ENCODE measurements at places on chromosomes 2 and 18. TPM values are rescaled to one million over a fixed set of nuclear protein-coding genes. Genes with fewer than 3 reads are reported as not detected.

The KCNS3 gene
- total RNA-seq, result 13.9 TPM

The RNF125 gene
- 8.4 TPM for total RNA-seq

DNA sequence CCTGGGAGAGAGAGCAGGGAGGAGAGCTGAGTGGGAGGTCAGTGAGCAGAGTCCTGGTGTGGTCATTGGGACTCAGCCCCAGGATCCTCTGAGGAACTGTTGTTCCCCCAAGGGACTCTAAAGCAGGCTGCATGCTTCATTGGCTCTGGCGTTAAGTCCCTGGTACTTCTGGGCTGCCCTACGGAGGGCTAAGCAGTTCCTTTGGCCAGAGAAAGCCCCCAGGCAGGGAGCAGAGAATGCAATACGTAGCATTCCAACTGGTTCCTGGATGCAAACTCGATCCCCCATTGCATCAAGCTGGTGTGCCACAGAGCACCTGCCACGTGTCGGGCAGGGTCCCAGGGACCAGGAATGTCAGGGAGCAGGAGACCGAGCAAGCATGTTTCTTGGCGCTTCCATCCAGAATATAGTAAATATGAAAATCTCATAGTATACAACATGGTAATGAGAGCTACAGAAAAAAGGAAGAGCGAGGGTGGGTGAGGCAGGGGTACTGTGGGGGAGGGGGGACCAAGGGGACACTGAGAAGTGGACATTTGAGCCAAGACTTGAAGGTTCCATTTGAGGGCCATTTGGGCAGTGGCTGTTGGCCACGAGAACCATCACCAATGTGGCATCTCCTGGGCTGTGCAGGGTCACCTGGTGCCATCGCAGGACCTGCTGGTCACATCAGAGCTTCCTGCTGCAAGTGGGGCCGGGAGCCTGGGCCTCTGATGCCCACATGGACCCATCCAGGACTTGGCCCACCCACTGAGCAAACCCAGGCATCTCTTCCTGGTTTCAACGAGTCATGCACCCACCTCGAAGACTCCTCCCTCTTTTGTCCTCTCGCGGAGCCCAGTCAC lies 160.4 kb downstream of the ASB1 start:
- no peak for DNase-seq

DNA sequence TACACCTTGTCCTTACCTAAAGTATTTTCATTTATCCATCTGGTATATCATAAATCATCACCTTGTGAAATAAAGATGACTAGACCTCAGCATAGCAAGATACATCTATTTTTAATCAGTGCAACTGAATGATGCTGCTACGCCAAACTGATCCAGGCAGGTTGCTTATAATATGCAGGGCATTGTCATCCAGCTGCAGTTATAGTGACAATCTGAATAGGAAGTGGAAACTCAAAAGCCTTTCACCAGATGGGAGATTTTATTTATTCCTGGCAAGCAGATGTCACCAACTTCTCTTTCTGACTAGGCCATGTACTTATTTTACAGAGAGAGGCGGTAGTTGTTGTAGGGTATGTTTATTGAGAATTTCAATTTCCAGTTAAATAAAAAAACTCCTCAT lies 747.3 kb downstream of the ADCYAP1 start:
- no peak for DNase-seq

GRCh38 chr2:200378652-200379290 lies 72.3 kb downstream of the SPATS2L start:
- no peak for DNase-seq

- no peak for DNase-seq
Observed at GRCh38 chr2:120747281-120747680, 11.6 kb downstream of the GLI2 start.

The CRACDL gene
- total RNA-seq, result 5.7 TPM

The SERPINB3 gene
- total RNA-seq, result not detected

The IFIH1 gene
- total RNA-seq, result 7.5 TPM

DNA sequence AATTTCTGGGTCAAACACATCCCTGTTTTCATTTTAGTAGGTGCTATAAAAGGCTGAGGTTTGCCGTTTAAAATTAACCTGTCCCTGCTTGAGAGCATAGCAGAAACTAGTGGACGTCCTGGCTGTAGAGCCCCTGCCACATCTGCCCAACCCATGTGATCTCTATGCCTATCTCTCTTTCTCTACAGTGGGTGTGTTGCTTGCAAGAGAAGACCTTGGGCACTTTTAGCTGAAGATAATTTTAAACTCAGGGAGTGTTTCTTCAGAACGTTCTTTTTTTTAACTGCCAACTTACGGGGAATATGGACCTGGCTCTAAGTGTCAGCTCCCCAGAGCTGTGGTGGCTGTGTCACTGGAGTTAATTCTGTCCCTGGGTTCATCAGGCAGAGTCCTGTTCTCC lies 100.6 kb downstream of the NRP2 start:
- no peak for DNase-seq

DNA sequence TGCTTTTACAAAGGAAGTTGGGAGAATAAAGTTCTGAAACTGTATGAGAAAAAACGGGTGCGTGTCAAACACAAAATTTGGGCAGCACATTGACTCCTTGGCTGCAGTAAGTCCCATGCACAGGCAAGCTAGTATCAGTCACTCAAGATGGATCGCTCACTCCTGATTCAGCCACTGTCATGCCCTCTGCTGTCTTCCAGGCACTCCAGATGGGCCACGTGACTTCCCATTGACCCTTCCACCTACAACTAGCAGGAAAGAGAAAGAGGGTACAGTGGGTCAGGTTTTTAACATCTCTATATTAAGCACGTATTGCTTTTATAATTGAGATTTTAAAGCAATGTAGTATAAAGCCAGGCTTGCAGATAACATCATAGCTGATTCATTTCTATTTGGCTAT lies 8.6 kb downstream of the ARHGEF33 start:
- DNase-seq, result no peak

DNA sequence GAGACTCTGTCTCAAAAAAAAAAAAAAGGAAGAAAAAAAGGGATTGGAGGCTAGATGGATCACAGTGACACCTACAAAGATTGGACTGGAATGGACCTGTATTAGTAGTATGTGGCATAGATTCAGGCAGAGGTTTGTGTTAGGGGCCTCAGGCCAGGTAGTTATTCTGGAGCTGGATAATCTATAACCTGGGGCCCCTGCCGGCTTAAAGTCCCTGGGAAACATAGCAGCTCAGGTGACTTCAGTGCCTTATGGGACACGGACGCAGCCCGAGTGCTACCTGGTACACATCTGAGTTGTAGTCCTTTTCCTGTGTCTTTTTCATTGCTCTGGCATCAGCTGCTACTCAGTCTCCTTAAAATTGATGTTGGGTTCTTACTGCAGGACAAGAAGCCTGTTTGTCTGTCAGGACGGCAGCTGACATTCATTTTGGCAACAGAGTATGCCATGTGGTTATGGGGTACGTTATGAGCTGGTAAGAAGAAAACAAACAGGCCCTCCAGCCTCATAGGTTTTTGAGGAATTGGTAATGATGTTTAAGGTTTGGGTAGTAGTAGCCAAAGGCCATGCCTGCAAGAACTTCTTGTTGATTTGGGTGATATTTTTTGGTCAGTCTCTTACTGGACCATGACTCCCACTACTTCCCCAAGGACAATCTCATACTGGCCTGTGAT lies 27.8 kb downstream of the AGFG1 start:
- DNase-seq, result no peak

DNA sequence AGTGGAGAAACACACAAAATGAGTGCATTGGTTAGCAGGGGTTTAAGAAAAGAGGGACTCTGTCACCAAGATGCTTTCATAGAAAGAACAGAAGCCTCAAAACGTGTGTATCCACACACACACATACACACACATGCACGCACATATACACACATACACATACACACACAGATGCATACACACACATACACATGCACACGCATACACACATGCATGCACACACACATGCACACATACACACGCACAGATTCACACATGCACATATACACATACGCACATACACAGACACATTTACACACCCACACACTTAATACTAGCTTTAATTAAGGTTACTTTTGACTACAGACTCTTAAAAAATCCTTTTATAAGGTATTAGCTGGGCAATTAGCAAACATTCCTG lies 84.6 kb upstream of the TPO start:
- no peak for DNase-seq

DNA sequence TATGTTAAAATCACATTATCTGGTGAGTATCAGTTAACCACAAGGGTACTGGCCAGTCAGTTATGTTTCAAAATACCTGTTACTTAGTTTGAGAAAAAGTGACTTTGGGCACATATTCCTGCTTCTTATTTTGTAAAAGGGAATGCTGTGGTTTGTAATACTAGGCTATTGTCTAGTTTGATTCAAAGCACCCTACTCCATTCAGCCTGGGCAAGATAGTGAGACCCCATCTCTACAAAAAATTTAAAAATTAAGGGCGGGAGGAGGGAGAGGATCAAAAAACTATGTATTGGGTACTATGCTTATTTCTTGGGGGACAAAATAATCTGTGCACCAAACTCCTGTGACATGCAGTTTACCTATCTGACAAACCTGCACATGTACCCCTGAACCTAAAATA lies 18.9 kb downstream of the MBD5 start:
- DNase-seq, result no peak

The MBD1 gene
- total RNA-seq, result 49.5 TPM

DNA sequence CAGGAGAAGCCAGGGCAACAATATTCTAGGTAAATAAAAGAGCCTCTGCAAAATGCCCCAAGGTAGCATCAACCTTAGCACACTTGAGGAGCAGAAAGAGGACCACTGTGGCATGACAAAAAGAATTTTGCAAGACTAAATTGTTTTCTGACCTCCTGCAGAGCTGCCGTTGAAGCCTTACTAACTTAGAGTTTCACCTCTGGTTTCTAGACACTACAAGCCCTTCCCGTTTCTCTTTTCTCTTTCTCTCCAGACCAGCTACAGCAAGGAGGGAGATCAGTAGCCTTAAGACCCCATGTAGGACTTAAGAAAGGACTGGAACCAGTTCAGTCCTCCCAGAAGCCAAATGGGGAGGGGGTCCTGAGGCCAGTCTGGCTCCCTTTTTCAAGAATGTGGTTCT lies 73.3 kb upstream of the SP3 start:
- no peak for DNase-seq

GRCh38 chr2:8984157-8984556 lies 19.3 kb downstream of the MBOAT2 start:
- DNase-seq, result no peak

GRCh38 chr18:23351521-23351920 lies 101.6 kb upstream of the RIOK3 start:
- no peak for DNase-seq

GRCh38 chr2:12965540-12966269 lies 249.0 kb downstream of the TRIB2 start:
- DNase-seq, result no peak

DNA sequence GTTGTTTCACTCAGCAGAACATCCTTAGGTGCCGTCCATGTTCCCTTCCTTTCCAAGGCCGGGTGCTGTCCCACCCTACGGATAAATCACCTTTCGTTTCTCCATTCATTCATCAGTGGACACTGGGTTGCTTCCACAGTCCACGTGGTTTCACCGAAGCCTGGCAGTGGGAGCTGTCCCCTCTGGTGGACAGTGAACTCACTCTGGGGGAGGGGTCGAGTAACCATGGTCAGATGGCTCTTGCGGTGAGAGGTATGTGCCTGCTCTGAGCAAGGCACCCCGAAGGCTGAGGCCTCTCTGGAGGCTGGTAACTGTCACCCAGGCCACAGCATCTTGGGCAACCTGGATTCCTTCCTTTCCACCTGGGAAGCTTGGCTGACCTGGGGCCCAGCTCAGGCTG lies 61.5 kb upstream of the TWIST2 start:
- DNase-seq, result no peak

- no peak for DNase-seq
Observed at GRCh38 chr2:23158306-23158705, 226.7 kb upstream of the KLHL29 start.

The GULP1 gene
- total RNA-seq, result 14.1 TPM

DNA sequence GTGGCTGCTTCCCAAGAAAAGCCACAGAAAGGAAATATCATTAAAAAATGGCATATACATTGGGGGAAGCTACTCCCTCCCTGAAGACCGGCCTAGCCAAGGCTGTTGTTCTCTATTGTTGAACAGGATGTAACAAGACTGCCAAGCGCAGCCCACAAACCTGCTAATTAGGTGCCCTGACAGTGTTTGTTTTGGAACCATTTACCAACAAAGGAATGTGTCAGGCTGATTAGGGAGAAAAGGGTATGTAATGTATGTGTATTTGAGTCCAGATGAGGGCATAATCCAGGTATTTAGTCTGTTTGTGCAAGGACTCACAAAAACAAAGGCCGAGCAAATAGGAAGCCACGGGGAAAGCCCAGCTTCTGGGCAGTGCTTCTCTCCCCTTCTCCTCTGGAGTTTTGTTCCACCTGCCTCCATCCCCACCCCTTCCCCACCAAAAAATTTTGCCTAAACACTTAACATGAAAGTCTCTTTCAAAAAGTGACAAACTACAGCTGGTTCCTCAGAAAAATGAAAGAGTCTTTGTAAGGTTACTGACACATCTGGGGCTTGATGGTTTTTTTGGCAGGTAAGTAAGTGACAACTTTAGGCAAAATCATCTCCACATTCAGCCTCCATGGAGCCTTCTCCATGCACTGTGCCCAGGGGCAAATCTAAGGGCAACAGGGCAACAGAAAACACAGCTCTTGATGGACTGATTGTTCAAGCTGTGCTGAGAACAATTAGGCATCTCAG lies 78.3 kb upstream of the FZD5 start:
- DNase-seq, result no peak

The ABCG8 gene
- not detected for total RNA-seq

DNA sequence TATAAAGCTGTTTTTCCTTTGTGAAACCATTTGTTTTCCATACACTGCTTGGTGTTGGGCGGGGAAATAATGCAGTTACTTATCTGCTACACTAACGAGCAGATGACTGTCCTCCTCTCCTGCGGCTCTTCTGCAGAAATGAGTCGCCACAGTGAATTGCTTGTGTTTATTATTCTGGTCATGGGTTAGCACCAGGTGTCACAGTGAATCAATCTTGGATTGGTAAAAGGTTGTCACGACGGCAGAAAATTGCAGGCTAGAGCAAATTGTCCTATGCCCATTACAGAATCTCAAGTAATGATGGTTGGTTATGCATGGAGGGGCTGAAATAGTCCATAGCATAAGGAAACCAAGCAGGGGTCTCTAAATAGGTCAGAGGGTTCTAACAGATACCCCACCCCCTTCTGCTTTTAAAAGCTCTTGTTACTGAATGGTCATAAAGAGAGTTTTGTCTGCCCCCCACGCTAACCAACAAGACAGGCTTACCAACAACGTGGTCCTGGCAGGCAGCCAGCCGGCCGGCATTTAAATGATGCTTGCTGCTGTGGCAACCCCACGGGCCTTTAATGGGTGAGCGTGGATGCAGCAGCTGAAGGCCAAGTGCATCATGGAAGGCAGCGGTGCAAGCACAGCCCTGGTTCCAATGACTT lies 29.5 kb downstream of the RAB31 start:
- no peak for DNase-seq

The C2orf15 gene
- total RNA-seq, result 1.3 TPM

DNA sequence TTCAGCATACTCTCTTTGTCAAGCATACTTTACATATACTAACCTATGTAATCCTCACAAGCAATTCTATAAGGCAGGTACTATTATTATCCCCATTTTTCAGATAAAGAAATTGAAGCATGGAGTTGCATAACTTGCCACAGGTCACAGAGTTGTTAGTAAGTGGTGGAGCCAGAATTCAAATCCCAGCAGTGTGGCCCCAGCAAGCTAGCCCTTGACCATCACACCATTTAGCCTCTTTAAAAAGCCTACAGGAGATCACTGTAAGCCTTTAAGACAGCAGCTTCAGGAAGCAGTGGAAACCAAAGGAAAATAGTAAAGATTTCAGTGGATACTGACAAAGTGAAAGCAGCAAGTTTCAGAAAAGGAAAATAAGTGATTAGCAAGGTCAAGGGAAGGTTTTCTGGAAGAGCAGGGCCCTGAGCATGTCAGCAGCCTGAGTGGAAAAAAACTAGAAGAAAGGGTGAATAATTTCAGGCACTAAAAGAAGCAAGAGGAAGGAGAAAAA lies 11.7 kb downstream of the B4GALT6 start:
- DNase-seq, result no peak

All from omental fat pad (tissue), 4 donors.